ENCODE measurements at places on chromosomes 3 and 15. TPM values are rescaled to one million over a fixed set of nuclear protein-coding genes. Genes with fewer than 3 reads are reported as not detected.

GRCh38 chr15:100835636-100836035 lies 44.0 kb upstream of the ALDH1A3 start:
- DNase-seq: peak; percentile 48

- peak; percentile 13 for DNase-seq
These were observed 145.7 kb downstream of the TLE3 start for GRCh38 chr15:69951898-69952555.

DNA sequence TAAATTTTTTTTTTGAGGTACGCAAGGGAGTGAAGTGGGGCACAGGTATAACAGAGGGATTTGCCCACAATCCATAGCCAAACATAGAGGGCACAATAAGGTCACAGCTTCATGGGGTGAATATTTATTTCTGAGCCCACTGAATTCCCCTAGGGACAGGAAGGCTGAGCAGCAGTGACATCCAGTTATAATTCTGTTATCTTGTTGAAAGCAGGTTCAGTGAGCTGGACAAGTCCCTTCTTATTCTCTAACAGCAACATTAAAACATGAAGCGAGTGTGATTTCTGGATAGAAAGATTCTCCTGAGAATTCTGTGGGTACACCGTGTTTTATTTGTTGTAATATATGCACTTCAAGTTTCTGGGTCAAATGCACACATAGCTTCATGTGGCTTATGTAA lies 538.2 kb downstream of the NAALADL2 start:
- no peak for DNase-seq

DNA sequence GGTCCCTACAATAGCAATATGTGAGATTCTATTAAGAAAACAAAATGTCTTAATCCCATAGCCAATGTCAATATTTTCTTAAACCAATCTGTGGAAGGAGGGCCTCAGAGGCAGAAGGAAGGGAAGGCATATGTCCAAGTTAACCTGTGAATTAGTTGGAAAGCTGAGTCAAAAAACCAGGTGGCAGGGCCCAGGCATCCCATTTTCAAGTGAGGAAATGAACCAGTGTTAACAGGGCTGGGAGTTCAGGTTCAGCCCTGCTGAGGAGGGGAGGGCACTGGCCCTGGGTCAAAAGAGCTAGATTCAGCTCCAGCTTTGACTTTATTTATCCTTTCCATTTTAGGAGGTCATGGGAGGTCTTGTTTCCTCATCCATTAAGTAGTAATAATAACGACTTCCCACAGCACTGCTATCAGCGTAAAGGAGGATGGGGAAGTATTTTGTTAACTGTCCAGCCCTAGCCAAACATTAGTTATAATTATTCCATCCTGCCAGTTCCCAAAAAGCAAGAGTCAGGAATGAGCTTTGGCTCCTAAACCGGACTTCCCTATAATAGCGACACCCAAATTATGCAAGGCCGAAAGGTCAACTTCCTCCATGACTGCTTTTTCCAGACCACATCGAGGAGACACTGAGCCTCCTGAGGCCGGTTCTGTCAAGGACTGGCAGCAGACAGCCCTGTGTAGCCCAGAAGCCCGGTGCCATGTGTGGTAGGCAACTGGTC lies 3.2 kb downstream of the MASP1 start:
- DNase-seq: no peak

DNA sequence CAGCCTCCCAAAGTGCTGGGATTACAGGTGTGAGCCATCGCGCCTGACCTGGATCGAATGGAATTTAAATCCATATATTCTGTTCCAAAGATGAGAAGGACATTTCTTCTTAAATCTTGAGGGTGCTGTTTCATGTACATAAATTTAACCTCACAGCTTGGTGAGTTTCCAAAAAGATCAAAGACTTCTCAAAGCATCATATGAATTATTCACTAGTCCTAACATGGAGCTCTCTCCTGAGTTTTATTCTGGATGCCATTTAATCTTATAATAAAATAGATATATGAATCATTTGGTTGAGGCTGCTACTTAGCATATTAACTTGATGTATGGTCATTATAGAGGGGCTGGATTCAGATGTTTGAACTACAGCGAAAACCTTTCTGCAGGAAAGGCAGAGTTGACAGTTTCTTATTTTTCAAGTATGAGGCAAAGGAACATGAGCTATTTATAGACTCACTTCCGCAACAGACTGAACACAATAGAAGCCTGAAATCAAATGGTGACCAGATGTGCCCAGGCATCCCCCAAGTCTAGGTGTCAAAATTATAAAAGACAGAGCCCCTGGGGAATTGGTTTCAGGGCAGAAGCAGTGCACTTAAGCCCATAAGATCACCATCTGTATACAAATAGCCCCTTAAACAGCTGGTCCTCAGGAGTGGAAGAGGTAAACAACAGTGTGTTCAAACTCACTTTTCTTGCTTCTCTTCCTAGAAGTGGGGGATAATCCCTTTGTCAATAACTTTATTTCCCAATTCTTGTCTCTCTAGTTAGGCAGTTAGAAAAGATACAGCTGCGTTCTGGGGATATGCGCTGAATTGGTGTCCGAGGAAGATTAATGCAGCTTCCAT lies 29.7 kb downstream of the STARD9 start:
- peak; percentile 32 for DNase-seq

- DNase-seq: peak; percentile 24
These were observed at the start of gene RHCG for GRCh38 chr15:89496155-89497098. RHCG (minus strand) TSS chr15:89496583; CDS start chr15:89496544, 39 bp downstream.

DNA sequence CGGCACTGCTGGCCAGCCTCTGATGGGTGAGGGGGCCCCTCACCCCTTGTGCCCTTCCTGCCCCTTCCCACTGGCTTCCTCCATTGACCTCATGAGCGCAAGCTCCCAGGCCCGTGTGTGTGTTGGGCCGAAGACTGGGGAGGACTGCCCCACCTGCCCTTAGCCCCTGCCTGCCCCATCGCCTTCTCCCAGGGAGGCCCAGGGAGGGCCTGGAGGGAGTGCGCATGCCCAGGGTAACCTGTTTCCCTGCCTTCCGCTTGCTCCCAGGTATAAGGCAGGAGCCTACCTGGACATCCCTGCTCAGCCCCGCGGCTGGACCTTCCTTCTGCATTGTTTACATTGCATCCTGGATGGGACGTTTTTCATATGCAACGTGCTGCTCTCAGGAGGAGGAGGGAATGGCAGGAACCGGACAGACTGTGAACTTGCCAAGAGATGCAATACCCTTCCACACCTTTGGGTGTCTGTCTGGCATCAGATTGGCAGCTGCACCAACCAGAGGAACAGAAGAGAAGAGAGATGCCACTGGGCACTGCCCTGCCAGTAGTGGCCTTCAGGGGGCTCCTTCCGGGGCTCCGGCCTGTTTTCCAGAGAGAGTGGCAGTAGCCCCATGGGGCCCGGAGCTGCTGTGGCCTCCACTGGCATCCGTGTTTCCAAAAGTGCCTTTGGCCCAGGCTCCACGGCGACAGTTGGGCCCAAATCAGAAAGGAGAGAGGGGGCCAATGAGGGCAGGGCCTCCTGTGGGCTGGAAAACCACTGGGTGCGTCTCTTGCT lies 8.8 kb downstream of the DLL4 start:
- no peak for DNase-seq

- no peak for DNase-seq
These were observed 84.9 kb downstream of the EPHB1 start for GRCh38 chr3:134879990-134880389.

DNA sequence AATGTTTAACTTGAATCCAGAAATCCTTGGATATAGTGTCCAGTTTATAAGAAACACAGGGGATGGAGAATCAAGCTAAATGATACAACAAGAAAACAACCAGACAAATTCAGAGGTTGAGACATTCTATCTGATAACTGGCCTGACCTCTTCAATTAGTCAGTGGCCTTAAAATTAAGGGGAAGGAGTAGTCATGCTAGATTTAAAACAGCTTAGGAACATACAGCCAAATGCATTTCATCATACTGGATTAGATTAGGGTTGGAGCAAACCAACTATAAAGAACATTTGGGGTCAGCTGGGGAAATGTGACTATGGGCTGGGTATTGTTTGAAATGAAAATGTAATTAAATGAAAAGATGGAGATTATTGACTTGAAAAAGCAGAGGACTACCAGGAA lies 53.3 kb downstream of the PPARG start:
- no peak for DNase-seq

GRCh38 chr3:3734881-3735280 lies 64.3 kb upstream of the LRRN1 start:
- DNase-seq: no peak

Gene LXN
- polyA plus RNA-seq: 155 TPM

Gene SPESP1
- 2.9 TPM for polyA plus RNA-seq

Gene TMIE
- 0.10 TPM for polyA plus RNA-seq

Measured in IMR-90 (cell line).